Activated naive CD4-positive, alpha-beta T cell treated with anti-CD3 and anti-CD28 coated beads, Interleukin-2, amount 50 U/mL, for 16 hours (primary cell): ENCODE measurements at places on chromosomes 1 and 21.

DNA sequence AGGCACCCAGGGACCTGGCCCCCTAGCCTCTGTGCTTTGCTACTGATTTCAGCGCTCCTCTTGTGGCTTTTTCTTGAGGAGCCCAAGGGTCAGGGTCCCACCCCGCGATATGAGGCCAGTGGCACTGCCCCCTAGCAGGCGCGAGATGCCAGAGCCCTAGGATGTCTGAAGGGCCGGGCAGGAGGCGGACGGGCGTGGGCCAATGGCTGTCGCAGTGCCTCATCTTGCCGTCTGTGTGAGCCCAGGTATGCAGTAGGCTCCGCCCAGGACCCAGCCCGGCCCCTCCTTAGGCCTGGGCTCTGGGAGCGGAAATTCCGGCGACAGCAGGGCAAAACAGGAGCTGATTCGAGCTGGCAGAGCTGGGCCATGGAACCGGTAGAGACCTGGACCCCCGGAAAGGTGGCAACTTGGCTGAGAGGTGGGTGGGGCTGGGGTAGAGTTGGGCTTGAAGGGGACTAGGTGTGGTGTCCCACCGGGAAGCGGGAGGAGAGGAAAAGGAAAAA is at the start of gene CNKSR1:
Gene CNKSR1, plus strand, starts transcription at position 310 of the 503 bp plus-strand sequence. Its CDS starts 57 bp downstream, at position 367.
- no peak for DNase-seq

- DNase-seq: no peak
Measured at GRCh38 chr21:31255896-31256295, 88.2 kb downstream of the TIAM1 start.

DNA sequence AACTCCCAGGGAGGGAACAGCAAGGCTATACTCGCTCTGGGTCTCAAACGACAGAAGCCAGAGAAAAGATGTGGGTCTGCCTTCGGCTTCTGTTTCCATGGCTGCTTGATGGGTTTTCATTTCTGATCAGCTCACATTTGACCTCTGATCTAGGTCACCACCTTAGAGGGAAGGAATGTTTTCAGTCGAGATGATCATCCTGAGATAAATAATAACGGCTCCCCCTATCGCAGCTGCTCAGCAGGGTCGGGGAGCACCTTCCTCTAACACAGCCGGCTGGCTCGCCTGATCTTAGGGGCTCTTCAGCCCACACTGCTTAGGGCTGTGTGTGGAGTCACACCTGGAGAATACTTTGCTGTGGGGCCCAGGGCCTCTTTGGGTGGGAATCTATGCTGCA is 53.1 kb upstream of the ZNF648 start:
- no peak for DNase-seq

GRCh38 chr21:27513825-27514224 is 546.9 kb upstream of the ADAMTS5 start:
- no peak for DNase-seq

DNA sequence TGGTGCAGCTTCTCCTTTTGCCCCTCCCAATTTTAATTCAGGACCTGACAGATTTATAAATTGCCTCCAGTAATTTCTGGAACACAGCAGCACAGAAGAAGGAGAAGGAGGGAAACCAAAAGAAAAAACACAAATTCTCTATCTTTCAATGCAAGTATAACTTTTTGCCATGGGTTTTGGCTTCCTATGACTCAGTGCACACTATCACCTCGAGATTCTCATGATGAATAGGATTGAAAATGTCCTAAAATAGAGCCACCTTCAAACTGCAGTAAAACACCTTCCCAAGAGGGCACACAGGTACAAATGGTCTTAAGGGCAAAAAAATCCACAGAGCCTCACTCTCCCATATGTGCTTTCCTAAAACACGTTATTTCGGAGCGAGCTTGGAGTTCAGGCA is 113.6 kb downstream of the HLCS start:
- no peak for DNase-seq

DNA sequence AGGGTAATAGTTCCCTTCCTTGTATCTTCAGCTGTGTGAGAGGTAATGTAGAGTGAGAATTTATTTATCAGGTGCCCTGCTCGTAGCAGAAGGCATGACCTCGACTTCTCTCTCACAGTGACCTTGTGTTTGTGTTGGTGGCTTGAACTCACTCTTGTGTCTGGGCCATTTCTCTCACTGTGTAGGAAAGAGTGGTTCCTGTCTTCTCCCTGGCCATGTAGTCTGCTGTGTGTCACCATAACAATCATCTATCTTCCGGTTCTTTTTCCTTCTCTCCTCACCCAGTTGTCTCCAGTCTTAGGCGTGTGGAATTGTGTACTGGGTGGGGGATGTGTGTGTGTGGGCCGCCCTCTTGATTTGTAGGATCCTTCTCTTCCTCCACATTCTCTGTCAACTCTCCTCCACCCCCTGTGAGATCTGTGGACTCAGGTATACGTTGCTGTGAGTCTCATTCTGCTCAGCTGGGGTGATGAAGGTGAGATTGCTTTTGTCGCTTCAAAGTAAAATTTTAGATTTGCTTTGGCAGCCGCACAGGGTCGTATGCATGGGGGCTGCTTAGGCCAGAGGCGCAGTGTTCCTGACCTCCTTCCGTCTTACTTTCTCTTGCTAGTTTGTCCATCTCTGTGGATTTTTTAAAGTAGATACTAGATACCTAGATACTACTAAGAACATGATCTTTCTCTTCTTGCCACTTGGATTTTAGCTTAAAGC is 31.6 kb downstream of the MAPKAPK2 start:
- DNase-seq: no peak

DNA sequence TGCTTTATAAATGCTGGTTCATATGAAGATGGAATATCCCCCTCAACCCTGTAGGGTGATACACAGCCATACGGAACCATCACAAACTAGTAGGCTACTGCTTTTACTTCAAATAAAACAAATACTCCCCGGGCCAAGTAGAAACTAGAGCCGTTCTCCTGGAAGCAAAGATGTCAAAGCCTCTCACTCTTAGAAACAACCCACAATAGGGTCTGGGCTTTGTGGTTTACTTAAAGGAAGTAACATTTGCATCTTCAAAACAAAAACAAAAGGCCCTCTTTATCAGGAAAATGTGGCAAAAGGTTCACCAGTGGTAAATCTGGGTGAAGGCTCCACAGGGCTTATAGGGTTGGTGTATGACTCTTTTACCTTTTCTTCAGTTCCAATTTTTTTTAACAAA is 49.8 kb downstream of the HLCS start:
- no peak for DNase-seq

- no peak for DNase-seq
Measured at GRCh38 chr1:16621300-16621658, 7.9 kb upstream of the NBPF1 start.

DNA sequence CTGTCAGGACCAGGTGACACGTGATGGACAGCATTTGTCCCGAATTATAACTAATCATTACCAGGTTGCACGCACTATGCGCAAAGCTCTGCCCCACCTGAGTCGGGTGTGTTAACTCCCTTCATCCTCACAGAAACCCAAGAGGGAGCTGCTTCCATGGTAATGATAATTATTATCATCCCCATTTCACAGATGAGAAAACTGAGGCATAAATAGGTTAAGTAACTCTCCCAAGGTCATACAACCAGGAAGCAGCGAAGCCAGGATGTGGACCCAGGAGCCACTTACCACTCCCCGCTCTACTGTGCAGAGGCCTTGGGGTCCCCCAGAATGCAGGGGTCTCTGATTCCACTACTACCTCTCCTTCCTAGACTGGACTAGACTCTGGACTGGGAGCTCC is 76.7 kb upstream of the TARDBP start:
- no peak for DNase-seq

GRCh38 chr1:62437273-62437940 is 558 bp downstream of the USP1 start:
- peak; percentile 47 for DNase-seq

- peak; percentile 22 for DNase-seq
Measured at GRCh38 chr21:26732432-26733221, 112.6 kb downstream of the ADAMTS1 start.

DNA sequence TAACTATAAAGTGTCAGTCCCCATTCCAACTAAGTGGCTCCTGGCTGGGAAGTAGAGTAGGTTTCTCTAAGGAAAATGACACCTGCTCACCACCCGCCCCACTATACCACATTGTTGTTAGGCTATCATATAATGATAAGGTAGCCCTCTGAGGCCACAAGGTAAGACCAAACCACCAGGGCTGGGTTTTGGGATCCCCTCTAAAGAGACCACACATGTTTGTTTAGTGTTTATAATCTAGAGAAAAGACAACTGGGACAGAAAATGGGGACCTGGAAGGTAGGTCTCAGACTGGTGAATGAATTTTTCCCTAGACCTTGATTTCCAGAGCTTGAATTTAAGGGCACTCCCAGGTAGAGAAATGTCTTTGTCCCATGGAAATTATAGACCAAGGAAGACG is 15.2 kb downstream of the AKIRIN1 start:
- no peak for DNase-seq

DNA sequence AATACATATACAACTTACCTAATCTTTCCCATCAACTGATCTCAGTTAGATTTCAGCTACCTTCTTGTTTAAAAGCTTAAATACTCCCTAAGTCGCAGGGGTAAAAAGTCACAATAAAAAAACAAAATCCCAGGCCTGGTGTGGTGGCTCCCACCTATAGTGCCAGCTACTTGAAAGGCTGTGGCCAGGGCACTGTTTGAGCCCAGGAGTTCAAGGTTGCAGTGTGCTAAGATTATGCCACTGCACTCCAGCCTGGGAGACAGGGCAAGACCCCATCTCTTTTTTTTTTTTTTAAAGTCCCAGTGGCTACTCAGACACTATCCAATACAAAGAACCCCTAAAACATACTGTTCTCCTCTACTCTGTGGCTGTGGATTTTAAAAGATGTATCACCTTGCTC is 228.3 kb downstream of the DENND1B start:
- DNase-seq: no peak

DNA sequence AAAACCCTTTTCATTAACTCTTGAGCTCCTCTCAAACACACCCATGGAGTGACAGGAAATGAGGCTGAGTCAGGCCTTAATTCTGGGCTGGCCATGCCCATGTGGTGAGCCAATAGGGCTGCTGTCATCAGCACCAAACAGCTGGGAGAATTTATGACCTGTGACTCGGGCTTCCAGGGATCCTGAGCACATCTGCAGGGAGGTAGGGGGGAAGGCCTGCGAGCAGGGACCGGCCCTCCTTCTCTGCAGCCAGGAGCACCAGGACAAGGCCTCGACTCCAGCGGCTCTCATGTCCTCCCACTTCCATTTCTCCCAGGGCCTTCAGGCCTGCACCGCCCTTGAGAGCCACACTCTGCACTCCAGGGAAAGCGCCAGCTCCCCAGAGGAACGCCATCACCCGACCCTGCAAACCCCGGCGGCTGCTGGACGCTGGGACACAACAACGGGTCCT is 14.6 kb downstream of the RIPK4 start:
- no peak for DNase-seq

DNA sequence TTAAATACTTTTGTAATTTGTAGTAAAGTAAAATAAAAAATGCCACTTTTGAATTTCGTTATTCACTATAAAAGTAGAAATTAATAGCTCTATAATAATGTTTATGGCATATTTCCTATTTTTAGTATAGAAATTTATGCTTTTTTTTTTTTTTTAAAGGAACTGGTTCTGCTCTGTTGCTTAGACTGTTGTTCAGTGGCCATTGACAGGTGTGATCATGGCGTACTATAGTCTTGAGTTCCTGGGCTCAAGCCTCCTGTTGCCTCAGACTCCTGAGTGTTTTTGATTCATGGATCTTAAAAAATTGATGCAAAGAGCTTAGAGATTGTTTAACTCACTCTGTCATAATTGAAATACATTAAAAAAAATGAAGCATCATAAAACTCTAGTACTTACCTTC is 53.6 kb downstream of the RPS6KC1 start:
- no peak for DNase-seq

DNA sequence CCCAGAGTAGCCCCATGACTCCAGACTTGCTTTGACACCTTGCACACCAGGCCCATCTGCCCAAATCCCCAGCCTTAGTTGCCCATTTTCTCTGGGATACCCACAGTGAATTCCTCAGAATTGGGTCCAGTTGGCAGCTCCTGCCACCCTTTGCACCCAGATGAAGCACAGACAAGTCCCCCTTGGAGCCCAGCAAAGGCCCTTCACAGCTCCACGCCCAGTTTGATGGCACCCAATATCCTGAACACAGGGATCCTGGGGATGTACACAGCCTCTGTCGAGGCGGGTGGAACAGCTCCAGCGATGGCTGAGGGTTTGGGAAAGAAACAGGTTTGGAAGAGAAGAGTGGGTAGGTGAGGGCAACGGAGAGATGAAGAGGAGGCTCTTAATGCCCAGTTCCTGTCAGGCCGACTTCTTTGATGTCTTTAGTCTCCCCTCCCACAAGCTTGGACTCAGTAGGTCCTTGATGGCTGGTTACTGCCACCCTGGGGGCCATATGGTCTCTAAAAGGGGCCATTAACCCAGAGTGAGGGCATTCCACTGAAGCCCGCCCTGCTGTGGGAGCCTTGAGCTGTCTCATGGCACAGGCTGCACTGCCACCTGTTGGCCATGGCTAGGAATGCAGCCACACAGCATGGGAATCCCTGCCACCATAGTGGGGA is 21.7 kb downstream of the TMEM53 start:
- DNase-seq: peak; percentile 75

DNA sequence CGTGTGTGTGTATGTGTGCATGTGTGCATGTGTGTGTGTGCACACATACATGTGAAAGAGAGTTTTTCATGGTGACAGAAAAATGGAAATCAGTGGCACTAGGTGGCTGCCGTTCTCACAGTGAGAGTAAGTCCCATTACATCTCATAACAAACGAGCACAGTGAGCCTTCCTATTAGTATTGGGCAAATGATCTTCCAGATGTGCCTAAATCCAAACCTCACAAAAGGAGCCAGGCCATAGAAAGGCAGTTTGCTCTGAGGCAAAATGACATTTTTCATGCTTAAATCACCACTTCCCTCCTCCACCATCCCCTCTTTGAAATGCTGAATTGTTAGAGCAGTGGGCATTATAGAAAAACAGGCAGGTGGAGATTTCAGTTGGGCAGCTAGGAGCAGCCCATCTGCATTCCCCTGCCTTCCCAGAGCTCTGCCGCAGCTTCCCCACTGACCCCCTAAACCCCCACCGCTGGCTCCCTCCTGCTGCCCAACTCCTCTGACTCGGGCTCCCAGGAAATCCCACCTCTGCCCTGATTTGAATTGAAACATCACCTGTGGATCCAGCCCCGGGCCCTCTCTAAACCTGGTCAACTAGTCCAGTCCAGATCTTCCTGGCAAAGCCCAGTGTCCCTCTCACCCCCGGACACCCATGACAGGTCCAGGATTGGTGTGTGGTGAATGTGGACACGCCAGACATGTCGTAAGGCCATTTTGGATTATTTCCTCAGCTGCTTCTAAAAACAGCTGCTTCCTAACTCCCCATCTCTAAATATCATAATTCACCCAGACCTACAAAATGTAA is 190.5 kb downstream of the SEC16B start:
- DNase-seq: no peak

DNA sequence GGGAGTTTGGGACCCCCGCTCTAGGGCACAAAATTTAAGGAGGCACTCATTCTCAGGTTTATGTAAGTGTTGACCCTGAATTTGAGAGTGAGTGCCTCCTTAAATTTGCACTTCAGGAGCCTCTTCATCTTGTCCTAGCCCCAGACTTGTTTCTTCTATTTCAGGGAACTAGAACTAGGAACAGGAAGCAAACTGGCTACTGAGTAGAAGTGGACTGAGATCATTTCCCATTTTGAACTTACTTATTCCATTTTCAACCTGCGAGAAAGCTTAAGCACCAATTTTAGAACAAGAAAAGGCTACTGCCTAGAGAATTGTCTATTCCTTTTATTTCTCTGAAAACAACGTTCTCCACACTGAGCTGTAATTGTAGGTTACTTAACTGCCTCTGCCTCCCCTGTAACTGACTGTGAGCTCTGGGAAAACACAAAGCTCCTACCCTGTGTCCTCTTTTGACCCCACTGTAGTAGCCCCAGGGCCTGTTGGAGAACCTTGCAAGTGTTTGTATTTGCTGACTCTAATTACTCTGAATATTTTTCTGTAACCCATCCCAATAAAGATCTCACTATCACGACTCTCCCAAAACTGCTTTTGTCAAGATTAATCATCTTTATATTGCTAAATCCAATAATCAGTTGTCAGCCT is 2.5 kb downstream of the PPT1 start:
- no peak for DNase-seq
